Uterus (tissue), 4 donors: ENCODE measurements at places on chromosomes 6 and 20. TPM values are rescaled to one million over a fixed set of nuclear protein-coding genes. Genes with fewer than 3 reads are reported as not detected.

DNA sequence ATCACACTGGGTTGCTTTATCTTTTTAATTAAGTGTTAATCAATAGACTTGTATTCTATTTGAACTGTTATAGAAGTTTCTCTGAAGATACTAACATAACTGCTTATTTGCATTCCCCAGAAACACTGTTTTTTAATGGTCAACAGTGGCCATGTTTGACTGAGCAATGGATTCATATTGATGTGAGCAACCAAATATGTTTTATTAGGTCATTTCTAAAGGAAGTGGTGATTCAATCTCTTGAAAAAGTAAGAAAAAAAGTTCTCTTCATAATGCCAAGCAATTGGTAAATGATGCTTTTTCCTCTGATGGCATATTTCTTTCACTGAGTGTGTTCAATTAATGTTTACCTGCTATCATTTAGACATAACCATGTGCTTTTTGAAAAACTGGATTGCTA lies 593.0 kb upstream of the CITED2 start:
- no peak for DNase-seq

- no peak for DNase-seq
These were observed 907.3 kb upstream of the CITED2 start for GRCh38 chr6:140281767-140282166.

DNA sequence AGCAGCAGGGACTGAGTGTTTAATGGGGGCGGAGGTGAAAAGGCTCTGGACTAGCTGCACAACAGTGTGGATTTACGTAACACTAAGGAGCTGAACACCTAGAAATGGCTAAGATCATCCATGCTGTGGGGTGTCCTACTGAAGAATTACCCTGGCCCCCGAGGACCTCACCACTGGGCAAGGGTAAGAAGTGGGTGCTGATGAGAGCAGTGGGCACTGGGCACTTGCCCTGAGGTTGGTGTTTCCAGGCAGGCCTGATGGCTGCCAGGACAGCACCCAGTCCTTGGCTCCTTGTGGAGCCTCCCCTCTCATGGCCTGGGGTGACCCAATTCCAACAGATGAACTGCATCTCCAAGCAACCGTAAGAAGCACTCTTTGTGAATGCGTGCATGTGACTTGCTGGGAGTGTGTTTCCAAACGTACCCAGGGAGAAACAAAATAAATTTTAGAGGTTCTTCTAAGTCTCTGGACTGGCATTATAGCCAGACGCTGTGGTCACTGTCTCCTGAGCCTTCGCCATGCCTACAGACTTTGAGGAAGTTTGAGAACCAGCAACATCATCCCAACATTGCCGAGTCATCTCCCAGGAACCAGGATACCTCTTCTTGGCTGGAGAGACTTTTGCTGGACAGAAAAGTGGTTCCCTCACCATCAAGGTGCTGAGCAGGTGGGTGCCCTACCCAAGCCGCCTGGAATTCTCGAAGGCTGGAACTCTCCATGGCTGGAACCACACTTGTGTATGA lies 245.9 kb downstream of the ERMARD start:
- DNase-seq: no peak

Gene ANGPT4
- 8.8 TPM for total RNA-seq

DNA sequence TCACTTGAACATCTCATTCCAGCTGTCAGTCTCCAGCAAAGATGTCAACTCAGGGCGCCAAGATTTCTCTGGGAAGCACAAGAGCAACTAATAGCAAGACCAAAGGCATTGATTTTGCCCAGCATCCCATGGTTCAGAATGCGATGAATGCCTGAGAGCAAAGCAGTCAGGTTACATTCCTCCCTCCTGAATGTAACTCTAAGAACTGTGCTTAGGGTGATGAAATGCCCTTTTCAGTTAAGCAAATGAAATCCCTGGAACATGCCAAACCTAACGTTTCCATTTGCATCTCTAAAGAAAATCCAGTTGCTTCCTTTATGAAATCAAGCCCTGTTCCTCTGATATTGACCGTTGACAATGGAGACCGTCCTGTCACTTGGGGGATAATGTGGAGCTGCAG lies 224.0 kb upstream of the PLN start:
- no peak for DNase-seq

DNA sequence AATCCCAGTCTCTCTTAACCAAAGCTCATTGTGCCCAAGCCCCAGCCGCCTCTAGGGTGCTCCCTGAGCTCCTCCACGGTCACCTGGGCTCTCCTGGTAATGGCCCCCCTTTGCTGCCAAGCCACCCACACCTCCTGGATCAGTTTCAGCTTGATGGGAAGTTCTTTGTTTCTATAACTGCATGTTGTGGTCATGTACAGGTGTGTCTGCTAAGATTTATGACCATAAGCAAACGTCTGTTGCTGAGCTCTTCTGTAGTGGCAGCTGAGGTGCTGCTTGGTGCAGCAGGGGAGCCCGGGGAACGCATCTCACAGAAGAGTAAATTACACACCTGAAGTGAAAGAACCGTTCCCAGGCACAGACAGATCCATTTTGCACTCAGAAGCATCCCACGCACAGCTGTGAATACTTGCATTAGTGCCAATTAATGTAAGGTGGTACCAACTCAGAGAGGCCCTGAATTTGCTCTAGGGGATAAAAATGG lies 194.6 kb upstream of the ARID1B start:
- no peak for DNase-seq
